Occipital lobe (tissue), 3 donors: ENCODE measurements at places on chromosomes 5 and 9.

DNA sequence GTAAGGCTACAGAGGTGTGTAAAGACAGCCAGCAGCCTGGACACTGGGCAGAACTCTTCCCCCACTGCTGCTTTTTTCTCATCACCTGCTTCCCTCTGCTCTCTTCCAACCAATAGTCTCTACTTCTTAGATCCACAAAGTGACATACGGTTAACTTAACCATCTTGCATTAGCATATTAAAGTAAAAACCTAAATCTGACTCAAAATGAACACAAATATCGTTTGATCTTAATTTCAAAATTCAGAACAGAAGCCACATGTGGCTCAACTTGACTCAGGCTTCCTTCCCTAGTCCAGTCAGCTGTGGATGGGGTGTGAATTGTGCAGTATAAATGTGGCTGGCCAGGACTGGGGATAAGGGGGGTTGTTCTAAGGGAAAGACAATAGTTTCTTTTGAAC, 114.3 kb downstream of the STARD4 start:
- DNase-seq, result no peak

DNA sequence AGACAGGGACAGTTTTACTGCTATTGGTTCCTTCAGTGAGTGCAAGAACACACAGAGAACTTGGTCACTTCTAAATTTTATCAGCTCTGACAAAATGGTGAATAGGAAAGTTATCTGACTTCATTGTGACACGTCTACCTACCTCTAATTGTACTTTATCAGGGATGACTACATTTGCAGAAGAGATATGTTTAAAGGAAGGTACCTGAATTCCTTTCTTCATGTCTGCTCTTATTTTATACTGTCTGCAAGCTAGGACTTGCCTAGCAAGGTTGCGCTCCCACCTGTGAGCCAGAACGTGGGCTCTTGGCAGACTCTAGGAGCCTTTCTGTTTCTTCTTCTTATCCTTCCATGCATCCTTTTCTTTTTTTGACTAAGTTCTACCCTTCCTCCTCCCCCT, 1.6 kb downstream of the SLC27A6 start:
- DNase-seq, result no peak

DNA sequence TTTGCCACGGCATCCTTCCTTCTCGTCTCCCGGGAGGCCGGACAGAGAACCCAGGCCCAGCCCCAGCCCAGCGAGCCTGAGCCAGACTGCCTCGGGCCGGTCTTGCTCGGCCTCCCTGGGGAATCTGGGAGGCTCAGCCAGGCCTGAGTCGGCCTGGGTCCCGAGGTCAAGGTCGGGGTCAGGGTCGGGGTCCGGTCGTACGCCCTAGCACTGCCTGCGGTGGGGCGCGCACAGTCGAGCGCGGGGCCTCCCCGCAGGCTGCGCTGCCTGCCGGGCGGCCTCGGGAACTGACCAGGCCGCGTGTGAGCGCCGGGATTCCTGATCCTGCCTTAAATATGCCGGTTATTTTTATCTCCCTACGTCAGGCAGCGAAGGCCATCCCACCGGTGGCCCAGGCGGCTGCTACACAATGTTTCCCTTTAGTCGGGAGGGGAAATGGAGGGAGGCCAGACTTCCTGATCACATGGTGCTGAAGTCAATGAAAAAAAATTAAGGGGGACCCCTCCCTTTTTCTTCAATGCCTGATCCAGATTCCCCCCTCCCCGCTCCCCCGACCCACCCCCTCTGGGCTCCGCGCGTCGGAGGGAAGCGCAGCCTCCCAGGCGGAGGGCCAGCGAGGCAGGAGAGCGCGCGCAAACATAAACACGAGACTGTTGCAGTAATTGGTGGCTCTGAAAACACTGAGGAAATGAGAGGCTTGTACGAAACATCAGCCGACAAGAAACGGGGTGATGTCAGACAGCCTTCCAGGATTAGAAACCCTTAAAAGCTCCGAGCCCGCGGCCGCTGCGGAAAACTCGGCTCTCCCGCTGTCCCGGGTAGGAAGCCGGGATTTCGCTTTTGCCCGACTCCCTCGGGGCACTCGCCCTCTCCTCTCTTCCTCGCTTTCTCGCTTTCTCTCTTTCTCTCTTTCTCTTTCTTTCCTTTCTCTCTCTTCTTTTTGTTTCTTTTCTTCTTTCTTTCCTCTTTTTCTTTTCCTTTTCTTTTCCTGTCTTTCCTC, 148.2 kb upstream of the KLF4 start:
- peak; percentile 83 for DNase-seq

- DNase-seq, result no peak
These were observed 82.9 kb downstream of the COL23A1 start for GRCh38 chr5:178507151-178507932.

DNA sequence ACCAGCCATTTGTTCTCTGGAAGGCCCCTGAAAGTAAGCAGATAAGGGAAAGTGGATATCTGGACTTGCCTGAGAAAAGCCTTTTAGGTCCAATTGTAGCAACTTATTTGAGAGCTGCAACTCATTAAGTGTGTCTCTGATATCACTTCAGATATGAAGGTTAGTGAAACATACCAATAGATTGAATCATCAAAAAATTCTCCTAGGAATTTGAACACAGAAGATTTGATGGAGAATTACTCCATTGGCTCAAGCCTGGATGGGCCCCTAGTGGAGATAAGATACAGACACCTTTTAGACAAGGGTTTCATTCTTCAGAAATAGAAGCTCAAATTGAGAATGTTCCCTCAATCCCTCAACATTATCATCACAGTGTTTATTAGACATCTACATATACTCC, 356.7 kb downstream of the NDUFS4 start:
- DNase-seq, result no peak

DNA sequence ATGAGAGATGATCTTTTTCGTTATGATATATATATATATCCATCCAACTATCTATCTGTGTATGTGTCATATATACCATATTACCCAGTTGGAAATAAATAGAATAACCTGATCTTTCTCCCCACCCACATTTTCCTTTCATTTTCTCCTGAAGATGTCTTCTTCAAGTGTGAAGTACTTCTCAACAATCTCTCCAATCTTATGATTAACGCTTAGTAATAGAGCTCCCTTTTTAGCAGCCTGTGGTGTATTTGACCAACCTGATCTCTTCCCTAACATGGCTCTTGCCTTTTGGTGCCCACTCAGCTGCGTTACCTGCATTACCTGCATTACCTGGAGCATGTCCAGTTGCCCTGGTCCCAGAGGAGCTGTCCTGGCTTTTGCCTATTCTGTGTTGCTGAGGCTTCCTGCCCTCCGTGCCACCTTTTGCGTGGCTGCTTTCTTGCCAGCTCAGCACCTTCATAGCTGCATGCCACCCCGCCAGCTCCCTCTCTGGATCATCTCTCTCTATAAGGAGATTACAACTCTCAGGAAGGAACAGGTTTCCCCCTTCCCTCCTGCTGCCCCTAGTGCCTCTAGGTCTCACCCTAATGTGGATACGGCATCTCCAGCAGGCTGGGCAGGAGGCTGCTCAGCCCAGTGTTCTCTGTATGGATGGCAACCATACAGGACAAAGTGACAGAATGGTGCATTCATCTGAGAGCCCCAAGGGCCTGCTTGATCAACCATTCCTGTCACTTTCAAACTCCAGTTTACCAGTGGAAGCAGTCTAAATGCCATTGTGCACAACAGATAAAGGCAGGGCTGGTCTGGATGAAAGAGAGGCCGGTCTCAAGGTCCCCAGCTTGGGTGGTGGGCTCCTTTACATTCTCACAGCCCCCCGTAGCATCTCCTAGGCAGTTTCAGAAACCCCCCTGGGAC, 126.7 kb downstream of the GADD45G start:
- DNase-seq, result no peak

DNA sequence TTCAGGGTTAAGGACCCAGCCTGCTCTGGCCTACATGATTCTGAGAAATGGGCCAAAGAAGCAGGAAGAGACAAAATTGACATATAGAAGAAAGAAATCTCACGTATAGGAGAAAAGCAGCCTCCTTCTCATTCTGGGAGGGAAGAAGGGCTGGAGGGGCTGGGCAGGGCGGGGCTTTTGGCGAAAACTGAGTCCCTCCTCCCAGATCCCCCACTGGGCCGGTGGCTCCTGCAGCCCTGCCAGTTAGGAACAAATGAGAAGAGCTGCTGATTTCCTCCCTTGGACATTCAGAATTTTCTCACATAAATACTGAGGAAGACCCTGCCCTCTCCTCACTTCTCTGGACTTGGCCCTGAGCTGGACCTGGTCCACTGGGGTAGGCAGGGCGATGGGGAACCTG, at the start of gene WNT8A:
TSS of gene WNT8A (plus strand) at position 332 of the 400 bp plus-strand sequence. CDS start 95 bp downstream, outside the sequence.
- DNase-seq, result no peak

GRCh38 chr5:143550986-143551630, 147.6 kb upstream of the NR3C1 start:
- no peak for DNase-seq

DNA sequence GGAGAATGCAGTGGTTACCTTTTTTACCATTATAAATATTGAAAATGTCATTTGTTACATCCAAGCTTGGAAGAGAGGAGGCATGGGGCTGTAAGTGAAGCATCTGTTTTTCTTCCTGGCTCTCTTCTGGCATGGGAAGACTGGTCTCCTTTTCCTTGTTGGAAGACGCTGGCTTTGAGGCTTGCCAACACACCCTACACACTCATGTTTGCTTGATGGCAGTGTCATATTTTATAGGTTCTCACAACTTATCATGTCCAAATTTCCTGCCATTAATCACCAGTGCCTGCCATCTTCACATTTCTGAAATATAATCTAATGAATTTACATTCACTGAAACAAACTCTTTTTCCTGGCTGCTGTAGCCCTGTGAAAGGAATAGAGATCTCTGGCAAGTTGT, 252.9 kb downstream of the MAN2A1 start:
- DNase-seq, result no peak

GRCh38 chr9:9819886-9820285, 792.9 kb downstream of the PTPRD start:
- no peak for DNase-seq

GRCh38 chr9:110842986-110843385, 174.4 kb downstream of the MUSK start:
- DNase-seq, result no peak
